ENCODE measurements at places on chromosomes 7 and 10.
A peak's percentile ranks its signal among the peaks of the same experiment; 100 is the strongest.

GRCh38 chr10:78148961-78149612, 115.4 kb downstream of the RPS24 start:
- DNase-seq, result no peak

GRCh38 chr10:15084502-15084922, 4.1 kb downstream of the ACBD7 start:
- DNase-seq, result peak; percentile 65

DNA sequence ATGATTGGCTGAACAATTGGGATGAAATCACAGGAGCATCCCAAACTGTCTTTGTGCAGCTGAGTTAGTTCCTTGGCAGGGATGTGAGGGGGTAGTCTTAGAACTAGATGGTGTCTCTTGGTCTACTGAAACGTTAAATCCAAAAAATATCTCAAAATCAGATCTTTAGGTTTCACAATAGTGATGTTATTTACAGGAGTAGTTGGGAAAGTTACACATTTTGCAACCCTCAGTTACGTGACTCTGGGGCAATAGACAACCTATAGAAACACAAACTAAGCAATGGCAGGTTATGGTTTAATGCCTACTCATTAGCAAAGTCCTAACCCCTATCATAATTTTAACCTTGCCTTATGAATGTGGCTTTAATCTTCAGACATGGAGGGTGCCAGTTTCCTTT, 24.0 kb downstream of the PKD1L1 start:
- DNase-seq, result no peak

GRCh38 chr7:152867502-152867874, 107.9 kb downstream of the ACTR3B start:
- DNase-seq, result no peak

DNA sequence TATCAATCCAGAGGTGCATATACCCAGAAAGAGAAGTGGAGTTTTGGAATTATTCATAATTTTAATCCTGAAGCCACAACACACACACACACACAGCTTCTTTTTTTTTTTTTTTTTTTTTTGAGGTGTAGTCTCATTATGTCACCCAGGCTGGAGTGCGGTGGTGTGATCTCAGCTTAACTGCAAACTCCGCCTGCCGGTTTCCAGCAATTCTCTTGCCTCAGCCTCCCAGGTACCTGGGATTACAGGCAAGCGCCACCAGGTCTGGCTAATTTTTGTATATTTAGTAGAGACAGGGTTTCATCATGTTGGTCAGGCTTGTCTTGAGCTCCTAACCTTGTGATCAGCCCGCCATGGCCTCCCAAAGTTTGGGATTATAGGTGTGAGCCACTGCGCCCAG, 35.4 kb downstream of the TET1 start:
- DNase-seq, result no peak

DNA sequence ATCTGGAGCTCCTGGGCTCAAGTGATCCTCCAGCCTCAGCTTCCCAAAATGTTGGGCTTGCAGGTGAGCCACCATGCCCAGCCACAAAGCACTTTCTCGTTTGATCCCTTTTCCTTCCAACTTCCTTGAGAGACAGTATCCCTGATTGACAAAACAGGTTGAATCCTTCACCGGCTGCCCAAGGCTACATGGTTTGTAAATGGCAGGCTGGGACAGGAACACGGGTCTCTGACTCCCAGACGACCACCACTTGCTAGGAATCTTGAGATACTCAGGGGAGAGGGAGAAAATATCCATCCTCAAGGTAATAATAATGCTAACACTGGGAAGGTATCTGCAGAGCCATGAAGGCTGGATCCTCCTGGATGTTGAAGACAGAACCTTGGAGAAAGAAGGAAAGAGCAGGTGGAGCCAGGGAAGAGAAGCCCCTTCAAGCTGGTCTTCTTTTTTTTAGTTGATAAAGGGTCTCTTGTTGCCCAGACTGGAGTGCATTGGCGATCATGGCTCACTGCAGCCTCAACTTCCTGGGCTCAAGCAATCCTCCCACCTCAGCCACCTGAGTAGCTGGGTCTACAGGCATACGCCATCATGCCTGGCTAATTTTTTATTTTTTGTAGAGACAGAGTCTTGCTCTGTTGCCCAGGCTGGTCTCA, 19.8 kb downstream of the MMRN2 start:
- DNase-seq, result no peak

GRCh38 chr10:812787-813186, 118.7 kb downstream of the LARP4B start:
- DNase-seq, result no peak

- DNase-seq, result no peak
These were observed 116.8 kb downstream of the MAD1L1 start for GRCh38 chr7:2115760-2116447.

DNA sequence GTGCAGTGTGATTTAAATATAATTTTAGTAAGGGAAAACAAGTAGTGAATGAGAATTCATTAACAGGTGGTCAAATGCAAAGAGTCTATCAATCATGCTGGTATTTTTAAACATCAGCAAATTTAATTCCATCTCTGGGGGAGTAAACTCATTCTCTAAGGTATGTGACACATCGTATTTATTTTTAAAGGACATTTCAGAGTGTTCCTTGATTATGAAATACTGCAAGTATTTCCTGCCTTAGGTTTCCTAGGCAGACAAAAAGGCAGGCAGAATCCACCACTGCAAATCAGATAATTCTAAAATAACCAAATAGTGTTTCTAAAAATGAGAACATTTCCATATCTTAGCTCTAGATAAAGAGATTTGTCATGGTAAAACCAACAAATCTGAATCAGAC, 193.8 kb downstream of the LRRTM3 start:
- no peak for DNase-seq

DNA sequence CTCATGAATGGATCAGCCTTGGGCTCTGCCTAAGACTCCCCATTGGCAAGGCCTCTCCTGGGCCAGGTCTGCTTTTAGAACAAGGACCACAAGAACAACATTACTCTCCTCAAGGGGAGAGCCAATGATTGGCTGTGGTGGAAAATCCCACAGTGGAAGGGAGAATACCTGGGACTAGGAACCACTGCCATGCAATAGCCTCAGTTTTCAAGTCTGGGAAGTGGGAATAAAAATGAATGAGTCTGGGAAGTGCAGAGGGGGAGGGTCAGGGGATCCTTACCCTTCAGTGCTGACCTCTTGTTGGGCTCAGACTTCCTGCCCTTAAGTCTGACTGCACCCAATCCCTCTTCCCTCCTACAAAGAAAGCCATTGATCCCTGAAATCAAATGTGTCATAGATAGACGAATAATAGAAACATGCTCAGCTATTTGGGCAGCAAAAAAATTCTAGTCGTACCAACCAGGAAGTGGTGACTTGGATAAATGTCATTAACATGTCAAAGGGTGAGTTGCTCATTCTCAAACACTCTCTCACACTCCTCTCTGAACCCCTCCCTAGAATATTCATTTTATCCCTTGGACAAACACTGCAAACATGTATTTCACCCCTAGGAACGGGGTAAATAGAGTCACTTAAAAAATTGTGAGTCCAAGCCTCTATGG, 123.6 kb downstream of the SH3PXD2A start:
- no peak for DNase-seq

DNA sequence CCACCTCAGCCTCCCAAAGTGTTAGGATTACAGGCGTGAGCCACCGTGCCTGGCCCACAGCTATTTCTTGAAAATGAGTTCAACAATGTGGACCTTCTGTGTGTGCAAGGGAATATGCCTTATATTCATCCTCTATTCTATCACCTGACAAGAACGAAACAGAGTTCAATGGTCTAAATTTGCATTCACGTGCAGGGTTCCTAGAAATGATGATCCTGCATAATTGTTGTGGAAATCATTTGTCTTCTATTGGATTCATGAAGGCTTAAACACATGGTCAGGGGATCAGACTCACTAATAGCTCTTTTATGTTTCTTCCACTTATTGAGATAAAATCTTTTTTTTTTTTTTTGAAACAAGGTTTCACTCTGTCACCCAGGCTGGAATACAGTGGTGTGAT, 23.7 kb downstream of the PAPSS2 start:
- DNase-seq, result no peak

- no peak for DNase-seq
These were observed 8.3 kb downstream of the TLL2 start for GRCh38 chr10:96505150-96506136.

DNA sequence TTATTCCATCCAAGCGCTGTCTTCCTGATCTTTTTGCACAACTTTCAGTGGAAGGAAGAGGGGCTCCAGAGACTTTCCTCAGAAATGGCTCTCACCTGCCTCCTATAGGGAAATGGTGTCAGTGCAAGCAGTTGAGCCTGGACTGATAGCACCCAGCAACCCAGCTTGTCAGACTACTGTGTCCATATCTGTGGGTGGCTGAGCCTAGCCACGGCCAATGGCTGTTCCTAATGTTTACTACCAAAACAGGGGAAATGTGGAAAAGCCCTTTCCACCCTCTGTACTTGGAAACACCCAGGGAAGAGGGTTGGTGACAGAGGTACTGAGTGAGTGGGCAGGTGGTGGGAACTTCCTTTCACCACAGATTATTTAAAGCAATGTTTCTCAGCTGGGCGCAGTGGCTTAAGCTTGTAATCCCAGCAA, 4.3 kb upstream of the YKT6 start:
- peak; percentile 48 for DNase-seq

All from midbrain (tissue), 1 donor.